ENCODE measurements at places on chromosomes 7 and 10.

DNA sequence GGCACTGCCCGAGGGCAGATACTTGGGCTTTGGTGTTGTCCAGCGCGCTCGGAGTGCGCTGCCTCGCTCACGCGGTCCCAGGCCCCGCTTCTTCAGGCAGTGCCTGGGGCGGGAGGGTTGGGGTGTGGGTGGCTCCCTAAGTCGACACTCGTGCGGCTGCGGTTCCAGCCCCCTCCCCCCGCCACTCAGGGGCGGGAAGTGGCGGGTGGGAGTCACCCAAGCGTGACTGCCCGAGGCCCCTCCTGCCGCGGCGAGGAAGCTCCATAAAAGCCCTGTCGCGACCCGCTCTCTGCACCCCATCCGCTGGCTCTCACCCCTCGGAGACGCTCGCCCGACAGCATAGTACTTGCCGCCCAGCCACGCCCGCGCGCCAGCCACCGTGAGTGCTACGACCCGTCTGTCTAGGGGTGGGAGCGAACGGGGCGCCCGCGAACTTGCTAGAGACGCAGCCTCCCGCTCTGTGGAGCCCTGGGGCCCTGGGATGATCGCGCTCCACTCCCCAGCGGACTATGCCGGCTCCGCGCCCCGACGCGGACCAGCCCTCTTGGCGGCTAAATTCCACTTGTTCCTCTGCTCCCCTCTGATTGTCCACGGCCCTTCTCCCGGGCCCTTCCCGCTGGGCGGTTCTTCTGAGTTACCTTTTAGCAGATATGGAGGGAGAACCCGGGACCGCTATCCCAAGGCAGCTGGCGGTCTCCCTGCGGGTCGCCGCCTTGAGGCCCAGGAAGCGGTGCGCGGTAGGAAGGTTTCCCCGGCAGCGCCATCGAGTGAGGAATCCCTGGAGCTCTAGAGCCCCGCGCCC lies at the start of gene NPY:
TSS of gene NPY (plus strand) at position 294 of the 802 bp plus-strand sequence. CDS start 1,051 bp downstream, outside the sequence.
- no peak for DNase-seq

DNA sequence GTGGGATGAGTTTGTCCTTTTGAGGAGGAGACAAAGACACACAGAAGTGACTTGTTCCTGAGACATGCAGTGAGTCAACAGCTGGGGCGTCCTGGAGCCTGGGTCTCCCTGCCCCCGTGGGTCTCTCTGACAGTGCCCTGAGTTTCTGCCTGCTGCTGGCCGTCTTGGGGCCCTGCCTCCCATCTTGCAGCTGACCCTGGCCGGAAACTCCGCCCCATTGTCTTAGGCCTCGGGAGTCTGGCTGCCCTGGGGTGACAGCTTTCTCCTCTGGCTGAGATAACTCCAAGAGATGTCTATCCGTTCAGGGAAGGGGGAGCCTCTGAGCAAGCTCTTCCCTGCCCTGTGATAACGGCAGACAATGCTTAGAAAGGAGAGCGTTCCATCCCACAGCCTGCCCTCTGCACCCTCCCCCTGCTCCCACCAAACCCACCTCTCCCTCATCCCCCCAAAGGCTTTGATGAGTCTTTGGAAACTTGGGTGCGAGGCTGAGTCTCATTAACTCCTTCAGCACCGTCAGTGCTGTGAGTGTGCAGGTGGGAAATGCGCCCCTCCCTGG lies 69.5 kb upstream of the PODXL start:
- peak; percentile 38 for DNase-seq

GRCh38 chr7:110841840-110842545 lies 248.9 kb upstream of the LRRN3 start:
- no peak for DNase-seq

DNA sequence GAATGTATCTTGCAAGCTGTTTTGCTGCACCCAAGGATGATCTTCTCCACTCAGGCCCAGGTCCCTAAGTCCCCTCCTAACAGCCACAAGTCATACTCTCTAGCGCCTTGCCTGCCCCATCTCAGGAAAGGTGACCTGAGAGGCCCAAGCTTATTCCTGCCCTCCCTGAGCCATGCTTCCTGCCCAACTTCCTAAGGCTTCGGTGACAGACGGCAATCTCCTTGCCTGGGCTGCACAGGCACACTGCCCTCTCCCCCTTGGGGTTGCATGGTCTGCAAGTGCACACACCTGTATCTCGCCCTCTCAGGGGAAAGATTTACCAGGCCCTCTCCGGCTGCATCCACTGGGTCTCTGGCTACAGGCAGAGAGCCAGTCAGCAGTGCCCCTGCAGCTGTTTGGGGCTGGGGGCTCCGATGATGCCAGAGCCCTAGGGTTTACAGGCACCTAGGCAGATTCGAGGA lies 771 bp upstream of the ADIRF start:
- no peak for DNase-seq

GRCh38 chr7:70040970-70041766 lies 442.9 kb downstream of the AUTS2 start:
- DNase-seq: no peak

DNA sequence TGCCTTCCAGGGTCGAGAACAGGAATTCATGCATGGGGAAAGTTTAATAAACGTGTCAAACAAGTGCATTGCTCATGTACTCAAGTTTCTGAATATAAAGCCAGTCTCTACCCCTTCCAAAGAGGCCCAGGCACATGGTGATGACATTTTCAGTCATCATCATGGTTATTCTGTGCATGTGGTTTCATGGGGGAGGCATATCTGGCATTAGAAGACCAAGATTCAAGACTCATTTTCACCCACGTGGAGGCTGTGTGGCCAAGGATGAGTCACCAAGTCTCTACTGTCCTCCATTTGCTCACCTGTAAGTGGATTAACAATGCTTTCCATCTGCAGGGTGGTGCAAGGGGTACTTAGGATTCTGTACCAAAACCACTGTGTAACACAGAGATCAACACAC lies 34.0 kb upstream of the CNPY1 start:
- no peak for DNase-seq

- DNase-seq: no peak
These were observed 12.9 kb upstream of the CSGALNACT2 start for GRCh38 chr10:43125274-43125845.

- no peak for DNase-seq
These were observed 283.7 kb upstream of the FZD1 start for GRCh38 chr7:90980545-90980944.

DNA sequence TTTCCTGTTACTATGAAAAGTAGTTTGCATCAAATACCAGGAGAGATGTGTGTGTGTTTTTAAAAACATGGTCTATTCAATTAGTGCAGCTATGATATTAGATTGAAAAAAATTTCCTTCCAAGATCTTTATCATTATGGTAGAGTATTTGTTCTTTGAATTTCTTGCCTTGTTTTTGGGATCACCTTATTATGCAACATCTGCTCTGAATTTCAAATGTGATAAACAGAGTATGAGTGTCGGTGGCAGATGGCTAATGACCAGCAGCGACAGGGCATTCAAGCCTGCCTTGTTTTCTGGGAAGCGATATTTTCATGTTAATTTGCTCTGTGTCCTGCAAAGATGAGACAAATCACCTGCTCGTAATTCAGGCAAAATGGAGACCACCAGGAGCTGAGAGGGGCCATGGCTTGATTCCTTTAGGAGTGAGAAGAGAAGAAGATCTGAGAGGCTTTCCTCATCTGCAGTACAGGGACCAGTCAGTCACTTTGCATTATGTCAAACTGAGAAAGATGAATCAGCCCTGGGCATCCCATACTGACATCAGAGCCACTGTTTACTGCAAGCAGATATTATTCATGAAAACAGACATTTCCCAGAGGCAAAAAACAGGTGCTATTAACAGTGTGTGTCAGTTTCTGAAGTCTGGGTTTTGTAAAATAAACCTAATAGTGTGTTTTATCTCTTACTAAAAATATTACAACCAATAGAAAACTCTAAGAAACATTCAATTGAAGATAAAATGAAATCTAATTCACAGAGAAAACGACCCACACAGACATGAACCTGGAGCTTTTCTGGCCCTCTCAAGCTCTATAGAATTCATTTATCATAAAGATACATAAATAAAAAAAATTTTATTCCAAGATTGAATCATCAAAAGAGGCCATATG lies 67.6 kb downstream of the CDK6 start:
- no peak for DNase-seq

- DNase-seq: no peak
These were observed 65.9 kb downstream of the PRKCQ start for GRCh38 chr10:6514180-6514579.

GRCh38 chr7:5429253-5429856 lies 5.7 kb upstream of the TNRC18 start:
- no peak for DNase-seq

DNA sequence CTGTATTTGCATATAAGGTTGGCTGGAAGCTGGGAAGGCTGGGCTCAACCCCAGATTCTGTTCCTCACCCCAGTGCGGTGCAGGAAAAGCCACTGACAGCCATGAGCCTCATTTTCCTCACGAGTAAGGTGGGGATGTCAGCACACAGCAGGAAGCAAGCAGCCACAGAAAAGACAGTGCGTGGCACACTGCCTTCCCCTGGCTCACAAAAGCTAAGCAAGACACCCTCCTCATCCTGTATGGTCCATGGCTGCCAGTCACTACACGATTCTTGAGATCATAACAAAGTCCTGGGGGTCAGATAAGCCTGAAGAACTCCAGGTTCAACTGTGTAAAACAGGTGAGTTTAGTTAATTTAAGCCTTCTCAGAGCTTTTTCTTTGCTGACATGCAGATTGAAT lies 28.9 kb upstream of the DDC start:
- DNase-seq: no peak

GRCh38 chr7:91512958-91513357 lies 248.7 kb downstream of the FZD1 start:
- DNase-seq: no peak

DNA sequence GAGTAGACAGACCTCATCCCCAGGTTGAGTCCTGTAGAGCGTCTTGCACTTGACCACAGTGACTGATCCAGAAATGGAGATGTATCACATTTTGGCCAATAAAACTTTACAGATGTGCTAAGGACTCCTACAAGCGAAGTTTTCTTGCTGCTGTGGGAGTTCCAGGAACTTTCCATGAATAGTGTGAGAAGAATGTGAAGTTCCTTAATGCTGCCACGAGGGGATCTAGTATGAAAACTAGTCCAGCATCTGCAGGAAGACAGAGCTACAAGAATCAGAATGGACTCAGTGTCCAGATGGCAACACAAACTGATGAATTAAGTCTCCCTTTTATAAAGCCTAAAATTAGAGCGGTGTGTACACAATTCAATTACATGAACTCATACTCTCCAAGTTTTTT lies 14.8 kb upstream of the LSM8 start:
- DNase-seq: no peak

- DNase-seq: no peak
These were observed 417 bp upstream of the HIF1AN start for GRCh38 chr10:100535338-100535714.

DNA sequence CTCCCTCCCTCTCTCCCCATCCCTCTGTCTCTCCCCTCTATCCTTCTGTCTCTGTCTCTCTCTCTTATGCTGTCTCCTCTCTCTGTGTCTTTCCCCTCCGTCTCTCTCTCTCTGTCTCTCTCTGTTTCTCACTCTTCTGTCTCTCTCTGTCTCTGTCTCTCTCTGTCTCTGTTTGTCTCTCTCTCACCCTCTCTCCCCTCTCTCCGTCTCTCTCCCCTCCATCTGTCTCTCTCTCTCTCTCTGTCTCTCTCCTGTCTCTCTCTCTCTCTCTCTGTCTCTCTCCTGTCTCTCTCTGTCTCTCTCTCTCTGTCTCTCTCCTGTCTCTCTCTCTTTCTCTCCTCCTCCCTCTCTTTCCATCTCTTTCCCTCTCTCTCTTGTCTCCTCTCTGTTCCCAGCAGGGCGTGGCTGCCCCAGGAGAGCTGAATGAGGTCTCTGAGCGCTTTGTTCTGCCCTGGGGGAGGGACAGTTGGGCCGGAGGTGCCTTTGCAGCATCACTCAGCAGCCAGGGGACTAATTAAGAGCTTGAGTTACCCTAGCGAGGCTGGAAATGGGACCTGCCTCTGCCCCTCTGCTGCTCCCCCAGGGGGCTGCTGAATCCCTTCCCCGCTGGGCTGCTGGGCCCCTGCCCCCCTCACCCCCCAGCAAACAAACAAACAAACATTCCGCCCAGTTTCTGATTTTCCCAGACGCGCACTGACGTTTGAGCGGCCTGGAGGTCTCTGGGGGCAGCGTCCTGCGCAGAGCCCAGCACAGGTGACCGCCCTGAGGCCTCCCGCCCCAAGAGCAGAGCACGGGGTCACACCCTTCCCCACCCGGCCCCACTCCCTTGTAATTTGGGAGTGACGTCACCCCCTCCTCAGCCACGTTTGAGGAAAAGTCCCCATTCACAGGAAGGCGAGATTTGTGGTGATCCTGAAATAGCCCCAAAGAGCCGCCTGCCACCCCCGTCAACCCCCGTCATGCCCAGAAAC lies 68.1 kb downstream of the PDGFA start:
- no peak for DNase-seq

GRCh38 chr7:99380032-99380822 lies 5.7 kb downstream of the ARPC1B start:
- no peak for DNase-seq

GRCh38 chr7:157702311-157703023 lies 365.7 kb downstream of the DNAJB6 start:
- DNase-seq: no peak

DNA sequence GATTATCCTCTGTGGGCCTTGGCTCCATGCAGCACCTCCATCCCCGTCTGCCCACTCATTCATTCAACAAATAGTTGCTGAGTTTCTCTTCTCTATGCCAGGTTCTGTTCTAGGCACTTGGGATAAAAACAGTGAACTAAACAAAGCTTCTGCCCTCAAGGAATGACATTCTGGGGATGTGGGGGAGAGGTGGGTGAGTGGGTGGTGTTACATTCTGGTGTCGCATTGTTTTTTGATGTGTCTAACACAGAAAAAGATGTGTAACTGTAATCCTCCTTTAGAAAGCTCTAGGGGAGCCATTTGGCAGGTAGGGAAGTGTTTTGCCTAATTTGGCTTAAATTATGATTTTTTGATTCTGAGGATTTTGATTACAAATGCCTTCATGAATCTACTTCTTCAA lies 21.4 kb downstream of the AUTS2 start:
- no peak for DNase-seq

- DNase-seq: no peak
These were observed 3.2 kb upstream of the DGKB start for GRCh38 chr7:14905764-14906163.

DNA sequence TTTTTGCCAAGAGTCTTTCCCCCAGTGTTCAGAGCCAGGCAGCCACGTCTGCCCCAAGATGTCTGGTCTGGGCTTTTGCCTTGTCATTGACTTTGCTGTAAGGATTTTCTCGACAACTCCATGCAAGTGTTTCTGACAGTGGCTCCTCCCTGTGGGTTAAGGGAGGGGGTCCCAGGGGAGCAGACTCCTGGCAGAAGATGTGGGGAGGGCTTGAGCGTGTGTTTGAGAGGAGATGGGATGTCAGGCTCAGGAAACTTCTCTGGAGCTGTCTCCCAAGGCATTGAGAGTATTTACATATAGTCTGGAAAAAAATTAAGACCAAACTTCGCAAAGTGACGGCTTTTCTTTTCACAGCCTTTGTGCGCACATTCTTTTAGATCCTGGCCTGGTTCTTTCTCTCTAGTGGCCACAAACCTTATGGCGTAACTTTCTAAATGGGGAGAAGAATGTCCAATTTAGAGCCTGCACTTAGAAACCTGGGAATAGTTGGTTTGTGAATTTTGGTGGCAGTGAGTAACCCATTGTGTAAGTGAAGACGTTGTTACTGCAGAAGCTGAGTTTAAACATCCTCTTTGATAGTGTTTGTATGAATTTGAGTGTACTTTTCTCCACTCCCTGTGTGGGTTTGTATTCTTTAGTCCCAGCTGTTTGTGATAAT lies 201.5 kb downstream of the LRMDA start:
- DNase-seq: no peak

- DNase-seq: no peak
These were observed 24.4 kb upstream of the CDC14C start for GRCh38 chr7:48899932-48900331.

- no peak for DNase-seq
These were observed 127.5 kb downstream of the DNAJB6 start for GRCh38 chr7:157464111-157464970.

All from AG04449 (cell line).